Femur (tissue), 1 donor: ENCODE measurements at places on chromosomes 12 and 14.

DNA sequence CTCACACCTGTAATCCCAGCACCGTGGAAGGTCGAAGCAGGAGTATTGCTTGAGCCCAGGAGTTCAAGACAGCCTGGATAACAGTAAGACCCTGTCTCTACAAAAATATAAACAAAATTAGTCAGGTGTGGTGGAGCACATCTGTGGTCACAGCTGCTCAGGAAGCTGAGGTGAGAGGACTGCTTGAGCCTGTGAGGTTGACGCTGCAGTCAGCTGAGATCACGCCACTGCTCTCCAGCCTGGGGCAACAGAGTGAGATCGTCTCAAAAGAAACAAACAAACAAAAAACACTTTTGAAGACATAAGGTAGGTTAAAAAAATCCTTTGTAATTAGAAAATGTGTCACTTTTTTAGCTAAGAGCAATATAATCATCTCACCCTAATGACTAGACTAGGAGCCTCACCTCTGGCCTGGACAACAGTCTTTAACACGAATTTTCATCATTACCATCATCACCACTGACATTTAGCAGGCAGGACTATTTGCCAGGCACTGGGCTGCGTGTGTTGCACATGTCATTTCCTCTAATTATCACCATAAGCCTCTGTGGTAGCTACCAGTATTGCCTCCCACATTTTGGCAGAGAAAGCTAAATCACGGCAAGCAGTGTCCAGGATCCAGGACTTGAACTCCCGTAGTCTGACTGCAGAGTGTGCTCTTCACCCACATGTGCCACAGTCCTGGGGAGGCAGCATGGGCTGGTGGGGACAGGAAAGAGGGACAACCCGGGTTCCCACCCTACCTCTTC is 4.6 kb upstream of the SYCP3 start:
- DNase-seq = no peak

DNA sequence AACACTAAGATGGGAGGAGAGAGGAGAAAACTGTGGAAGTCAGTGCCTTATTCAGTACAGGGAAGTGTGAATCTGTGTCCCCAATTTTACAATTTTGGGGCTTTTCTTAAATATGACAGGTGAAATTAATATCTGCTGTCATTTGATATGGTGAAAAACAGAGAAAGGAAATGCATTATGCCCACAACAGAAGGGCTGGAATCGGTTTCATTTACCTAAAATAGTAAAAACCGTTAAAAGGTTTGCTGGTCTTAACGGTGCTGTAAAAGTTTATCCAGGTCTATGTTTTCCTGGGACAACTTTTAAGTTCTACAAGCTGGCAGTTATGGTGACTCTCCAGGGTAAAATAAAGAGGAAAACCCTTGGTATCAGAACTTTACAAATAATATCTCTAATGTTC is 310.8 kb downstream of the FUT8 start:
- DNase-seq = no peak

DNA sequence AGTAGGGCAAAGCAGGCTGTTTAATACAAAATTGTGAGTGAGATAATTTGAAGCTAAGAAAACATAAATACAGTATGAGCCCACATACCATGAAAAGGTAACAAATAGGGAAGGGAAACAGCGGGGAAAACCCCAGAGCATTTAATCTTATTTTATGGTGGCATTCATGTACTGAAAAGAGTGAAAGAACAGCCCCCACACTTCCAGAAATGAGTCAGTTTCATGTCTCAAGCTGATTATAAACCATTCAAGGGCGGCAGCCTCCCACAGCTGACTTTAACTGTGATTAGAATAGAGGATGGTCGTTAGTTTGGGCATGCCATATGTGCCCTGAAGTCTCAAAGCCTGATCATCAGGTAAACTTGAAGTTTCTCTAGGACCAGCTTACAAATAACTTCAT is 64.5 kb downstream of the FOXG1 start:
- no peak for DNase-seq

DNA sequence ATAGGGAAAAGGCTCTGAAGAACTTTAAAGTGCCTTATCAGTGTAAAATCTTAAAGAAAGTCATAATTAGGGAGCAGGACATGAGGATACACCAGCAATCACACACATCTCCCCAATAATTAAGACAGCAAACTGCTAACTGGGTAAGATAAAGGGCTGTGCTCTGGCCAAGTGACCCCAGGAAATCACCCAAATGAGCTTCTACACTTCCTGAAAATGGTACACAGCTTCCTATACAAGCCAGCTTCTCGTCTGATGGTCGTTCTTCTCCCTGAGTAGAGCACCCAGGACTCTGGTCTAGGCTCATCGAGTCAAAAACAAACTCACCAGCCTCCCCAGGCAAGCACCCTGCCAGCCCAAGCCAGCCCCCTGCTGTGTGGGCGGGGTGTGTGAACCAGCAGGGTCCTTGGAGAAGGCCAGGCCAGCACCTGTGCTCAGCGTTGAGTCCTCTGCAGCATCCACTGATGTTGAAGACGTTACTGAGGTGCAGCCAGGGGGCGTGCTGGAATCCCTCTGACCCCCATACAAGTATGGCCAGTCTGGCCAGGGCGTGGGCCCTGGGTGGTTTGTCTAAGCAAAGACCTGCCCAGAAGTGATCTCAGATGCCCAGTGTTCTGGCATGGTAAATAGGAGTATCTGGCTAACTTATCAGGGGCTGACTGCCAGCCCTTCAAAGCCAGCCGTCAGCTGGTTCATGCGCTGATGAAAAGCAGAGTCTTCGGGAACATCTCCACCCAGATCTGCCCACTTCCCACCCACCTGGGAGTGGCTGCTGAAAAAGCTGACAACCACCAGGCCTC is 41.4 kb downstream of the ACTN1 start:
- DNase-seq = no peak
